ENCODE measurements at places on chromosomes 12 and 14.

GRCh38 chr14:64232944-64233343, 61.2 kb downstream of the ESR2 start:
- no peak for DNase-seq

GRCh38 chr12:62306569-62307530, 46.6 kb downstream of the USP15 start:
- no peak for DNase-seq

GRCh38 chr14:55711175-55711811, 131.3 kb downstream of the KTN1 start:
- DNase-seq, result no peak

DNA sequence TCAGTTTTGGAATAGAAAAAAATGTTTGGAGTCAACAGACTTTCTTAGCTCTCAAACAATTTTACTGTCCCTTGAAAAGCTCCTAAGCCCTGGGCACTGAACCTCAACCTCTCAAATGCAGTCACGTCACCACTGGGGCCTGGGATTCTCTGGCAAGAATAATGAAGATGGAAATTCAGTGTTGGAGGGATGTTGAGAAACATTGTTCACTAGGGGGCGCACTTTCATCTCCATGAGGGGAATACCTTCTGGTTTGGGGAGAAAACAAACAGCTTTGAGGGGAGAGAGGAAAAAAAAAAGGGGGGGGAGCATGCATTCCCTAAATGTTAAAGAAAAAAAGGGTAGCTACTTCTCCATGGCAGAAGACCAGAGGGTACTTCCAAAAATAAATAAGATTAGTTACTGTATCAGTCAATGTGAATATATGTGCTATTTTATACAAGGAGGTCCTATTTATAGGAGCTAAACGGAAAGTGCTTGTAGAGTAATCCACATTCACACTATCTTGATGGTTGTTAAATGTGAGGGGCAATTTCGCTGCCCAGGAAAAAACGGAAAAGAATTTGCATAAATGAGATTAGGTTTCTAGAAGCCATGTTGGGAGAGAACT, 5.8 kb upstream of the TBPL2 start:
- peak; percentile 63 for DNase-seq

DNA sequence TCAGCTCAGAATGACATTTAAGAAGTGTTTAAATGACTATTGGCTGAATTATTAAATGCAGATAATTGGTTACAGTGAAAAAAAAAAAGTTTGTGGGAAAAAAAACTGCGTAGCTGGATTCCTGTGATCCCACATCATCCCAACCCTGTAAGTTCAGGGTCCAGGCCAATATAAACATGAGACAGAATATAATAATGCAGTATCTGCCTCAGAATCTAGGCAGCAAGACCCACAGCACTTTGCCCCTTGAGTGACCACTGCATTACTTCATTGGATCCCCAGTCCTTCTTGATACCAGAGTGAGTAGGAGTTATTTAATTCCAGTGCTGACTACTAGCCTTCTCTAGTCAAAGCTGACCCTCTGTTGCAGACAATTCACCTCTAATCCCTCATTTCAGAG, 272.6 kb downstream of the CCER1 start:
- no peak for DNase-seq

DNA sequence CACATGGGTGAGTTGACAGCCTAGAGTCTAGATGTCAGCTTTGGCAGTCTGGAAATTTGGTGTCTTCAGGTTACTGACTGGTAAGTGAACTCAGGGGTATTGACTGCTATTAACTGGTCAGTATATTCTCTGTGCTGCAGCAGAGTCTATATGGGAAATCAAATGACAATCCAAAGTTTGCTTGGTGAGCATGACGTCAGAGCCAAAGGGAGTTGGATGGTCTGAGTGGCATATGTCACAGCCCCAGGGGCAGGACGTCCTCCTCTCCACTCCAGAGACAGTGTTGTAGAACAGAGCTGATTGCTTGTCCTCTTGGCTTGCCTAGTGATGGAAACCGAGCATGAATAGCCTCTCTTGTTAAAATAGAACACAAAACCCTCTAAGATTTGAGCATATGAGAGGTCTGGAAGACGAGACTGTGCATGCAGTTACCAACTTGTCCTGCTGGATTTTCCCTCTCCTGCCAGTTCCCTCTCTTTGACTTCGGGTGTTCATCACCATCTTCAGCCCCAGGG, 3.3 kb upstream of the TBC1D30 start:
- DNase-seq, result no peak
